ENCODE measurements at places on chromosomes 2 and 18.

DNA sequence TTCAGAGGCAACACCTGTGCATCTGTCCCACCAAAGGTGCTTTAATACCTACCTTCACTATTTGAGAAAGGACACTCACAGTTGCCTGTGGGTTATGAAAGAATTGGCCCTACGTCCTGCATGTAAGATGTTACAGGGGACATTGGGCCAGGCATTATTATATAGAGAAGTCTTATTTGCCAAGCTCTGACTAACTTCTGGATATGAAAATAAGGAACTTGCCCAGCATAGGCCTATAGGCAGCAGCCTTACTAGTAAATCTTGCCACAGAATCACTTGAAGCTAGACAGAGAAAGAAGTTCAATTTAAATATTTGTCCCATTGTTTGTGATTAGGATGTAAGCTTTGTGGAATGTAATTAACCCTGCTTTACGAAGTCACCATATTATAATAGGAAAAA lies 41.7 kb downstream of the NLRC4 start:
- DNase-seq, result no peak

DNA sequence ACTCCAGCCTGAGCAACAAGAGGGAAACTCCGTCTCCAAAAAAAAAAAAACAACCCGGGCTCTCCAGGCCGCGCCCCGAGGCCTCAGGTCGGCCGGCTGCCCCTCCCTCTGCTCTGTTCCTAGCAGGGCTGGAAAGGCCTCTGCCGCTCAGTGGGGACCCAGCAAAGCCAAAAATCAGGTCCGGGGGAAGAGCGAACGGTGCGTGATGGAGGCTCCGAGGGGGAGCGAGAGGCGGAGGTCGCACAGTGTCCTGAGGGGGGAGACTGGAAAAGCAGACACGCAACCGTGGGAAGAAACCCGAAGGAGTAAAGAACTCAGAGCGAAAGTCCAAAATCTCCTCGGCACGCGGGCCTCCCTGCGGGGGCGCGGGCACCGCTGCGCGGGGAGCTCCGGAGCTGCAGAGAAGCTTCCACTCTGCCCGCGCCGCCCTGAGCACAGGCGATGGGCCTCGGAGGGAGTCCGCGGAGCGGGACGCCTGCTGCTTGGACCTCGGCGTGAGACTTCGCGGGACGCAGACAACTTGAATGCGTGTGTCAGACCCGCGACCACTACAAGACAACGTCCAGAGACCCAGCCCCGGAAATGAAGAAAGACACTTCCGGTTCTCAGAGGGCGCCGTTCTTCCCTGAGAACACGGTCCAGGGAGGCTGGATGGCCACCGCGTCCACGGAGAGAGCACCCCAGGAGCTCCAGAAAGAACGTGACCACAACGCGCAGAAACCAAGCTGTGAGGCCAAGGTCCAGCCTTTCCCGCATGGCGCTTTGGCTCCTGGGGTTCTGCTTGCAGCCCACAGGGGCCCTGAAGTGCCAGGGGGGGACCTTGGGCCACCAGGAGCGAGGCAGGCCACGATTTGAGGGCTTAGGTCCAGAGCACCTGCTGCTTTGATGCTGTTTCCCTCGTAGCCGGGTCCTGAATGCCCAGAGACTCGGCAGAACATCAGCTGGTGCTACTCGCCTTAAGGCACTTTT lies 219.8 kb downstream of the DPP10 start:
- no peak for DNase-seq

DNA sequence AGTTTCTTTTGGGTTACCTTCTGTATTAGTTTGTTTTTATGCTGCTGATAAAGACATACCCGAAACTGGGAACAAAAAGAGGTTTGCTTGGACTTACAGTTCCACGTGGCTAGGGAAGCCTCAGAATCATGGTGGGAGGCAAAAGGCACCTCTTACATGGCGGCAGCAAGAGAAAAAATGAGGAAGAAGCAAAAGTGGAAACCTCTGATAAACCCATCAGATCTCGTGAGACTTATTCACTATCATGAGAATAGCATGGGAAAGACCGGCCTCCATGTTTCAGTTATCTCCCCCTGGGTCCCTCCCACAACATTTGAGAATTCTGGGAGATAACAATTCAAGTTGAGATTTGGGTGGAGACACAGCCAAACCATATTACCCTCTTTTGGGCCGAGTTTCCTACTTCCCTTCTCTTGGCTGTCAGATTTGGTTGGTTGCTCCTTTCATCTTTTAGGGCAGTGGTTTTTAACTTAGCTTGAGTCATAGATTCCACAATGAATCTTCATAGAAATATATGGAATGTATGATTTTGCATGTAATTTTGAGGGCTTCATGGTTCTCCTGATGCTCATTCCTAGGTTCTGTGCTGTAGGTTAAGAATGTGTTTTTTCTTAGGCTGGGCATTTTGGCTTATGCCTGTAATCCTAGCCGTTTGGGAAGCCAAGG lies 44.2 kb downstream of the CEP192 start:
- no peak for DNase-seq

- peak; percentile 61 for DNase-seq
Measured at GRCh38 chr2:205908212-205909183, 177.5 kb downstream of the INO80D start.
